Activated T-helper 17 cell treated with anti-CD3 and anti-CD28 coated beads, Interleukin-2, amount 50 U/mL, for 72 hours (primary cell): ENCODE measurements at places on chromosomes 7 and 10. TPM values are rescaled to one million over a fixed set of nuclear protein-coding genes. Genes with fewer than 3 reads are reported as not detected.

GRCh38 chr7:136104269-136104603 lies 127.1 kb upstream of the MTPN start:
- no peaks in the 10 kb centered on the region for H3K36me3 ChIP-seq
- no peak overlapping the region for H3K4me3 ChIP-seq
- ATAC-seq: peak; percentile 19
- no peak overlapping the region for H3K27ac ChIP-seq
- H3K4me1 ChIP-seq: no peaks in the 10 kb centered on the region

ADAM12 gene
- total RNA-seq: 25.5 TPM

TMEM72 gene
- total RNA-seq: not detected

PLEKHS1 gene
- not detected for total RNA-seq
